ENCODE measurements at places on chromosomes 13 and 19.

- DNase-seq = no peak
Observed at GRCh38 chr13:93328943-93329342, 102.3 kb downstream of the GPC6 start.

- DNase-seq = no peak
Observed at GRCh38 chr13:108586826-108587225, 42.6 kb upstream of the MYO16 start.

GRCh38 chr19:33630880-33631608 lies 9.3 kb downstream of the CHST8 start:
- DNase-seq = no peak

GRCh38 chr13:93217721-93218261 lies 8.8 kb upstream of the GPC6 start:
- peak; percentile 46 for DNase-seq

GRCh38 chr19:50476224-50476906 lies at the start of the genes EMC10 and GARIN5A:
EMC10 (plus strand) TSS chr19:50476507; CDS start chr19:50476545, 38 bp downstream.
GARIN5A (minus strand) TSS chr19:50476848; CDS start chr19:50476388, 460 bp downstream.
- DNase-seq = peak; percentile 95

GRCh38 chr19:511101-511851 lies 4.0 kb downstream of the TPGS1 start:
- DNase-seq = peak; percentile 89

DNA sequence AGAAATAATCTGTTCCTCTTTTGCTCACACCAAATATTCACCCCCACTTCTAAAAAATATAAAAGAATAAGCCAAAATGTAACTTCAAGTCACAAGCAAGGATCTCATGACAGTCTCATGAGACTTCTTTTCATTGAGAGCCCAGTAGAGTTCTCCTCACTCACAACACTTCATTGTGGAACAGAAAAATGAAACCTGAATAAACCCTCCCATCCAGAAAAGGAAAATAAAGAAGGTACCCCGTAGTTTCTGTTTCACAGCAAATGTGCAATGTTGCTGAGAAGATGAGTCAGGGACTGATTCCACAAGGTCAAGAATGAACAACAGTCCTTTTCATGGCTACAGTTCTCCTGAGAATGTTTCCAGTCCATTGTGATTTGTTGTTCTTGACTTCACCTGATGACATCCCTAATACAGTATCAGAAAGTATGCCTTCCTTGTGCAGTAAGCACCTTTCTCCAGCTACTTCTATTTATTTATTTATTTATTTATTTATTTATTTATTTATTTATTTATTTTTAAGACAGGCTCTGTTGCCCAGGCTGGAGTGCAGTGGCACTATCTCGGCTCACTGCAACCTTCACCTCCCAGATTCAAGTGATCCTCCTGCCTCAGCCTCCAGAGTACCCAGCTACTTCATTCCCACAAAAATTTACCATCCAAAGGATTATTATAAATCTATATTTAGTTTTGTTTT lies 6.4 kb upstream of the ZNF841 start:
- DNase-seq = no peak

DNA sequence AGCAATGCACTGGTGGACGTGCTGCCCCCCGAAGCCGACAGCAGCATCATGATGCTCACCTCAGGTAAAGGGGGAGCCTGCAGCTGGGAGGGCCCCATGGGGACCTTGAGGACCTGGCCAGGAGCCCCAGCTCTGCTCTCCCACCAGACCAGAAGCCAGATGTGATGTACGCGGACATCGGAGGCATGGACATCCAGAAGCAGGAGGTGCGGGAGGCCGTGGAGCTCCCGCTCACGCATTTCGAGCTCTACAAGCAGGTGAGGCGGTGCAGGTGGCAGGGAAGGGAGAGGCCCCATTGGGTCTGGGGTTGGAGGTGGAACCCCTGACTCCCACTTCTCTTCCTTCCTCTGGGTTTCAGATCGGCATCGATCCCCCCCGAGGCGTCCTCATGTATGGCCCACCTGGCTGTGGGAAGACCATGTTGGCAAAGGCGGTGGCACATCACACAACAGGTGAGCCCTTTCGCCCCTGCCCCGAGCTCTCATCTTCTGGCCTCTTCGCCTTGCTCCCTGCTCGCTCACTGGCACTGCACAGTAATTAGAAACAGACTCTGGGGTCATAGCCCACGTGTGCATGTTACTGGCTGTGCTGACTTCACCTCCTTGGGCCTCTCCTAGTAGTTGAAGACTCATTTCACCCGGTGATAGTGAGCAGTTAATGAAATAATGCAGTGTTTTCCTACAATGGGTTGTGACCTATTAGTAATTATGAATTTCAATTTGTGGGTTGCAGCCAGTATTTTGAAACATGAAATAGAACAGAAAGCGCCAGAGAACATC lies 3.6 kb downstream of the PSMC4 start:
- DNase-seq = no peak

DNA sequence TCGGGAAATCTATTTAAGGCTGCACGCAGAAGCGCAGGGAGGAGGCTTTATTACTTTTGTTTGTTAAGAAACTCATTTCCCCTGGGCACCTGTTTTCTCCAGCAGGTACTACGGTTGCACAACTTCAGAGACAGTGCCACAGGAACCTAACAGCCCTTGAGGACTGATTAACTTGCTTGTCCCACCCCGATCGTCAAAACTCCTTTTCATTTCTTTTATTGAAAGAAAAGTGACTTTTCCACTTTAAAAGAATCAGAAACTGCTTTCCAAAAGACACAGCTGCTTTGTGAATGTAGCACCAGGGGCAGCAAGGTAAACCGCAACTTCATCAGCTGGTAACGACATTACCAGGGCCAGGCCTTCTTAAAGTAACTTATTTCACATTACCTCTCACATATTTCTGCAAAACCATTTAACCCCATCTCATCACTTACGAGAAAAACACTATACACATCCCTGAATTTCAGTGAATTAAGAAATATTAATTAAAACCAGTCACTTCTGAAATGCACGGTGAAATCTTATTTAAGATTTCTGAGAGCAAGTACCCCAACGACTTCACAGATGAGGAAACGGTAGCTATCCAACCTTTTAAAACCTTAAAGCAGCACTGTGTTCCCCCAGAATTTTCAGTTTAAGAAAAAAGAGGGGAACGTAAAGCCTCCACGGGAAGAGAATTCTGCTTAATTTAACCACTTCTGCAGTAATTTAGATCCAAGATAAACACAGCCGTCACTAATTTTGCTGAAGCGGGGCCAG lies 1.4 kb downstream of the ANKRD10 start:
- DNase-seq = no peak

DNA sequence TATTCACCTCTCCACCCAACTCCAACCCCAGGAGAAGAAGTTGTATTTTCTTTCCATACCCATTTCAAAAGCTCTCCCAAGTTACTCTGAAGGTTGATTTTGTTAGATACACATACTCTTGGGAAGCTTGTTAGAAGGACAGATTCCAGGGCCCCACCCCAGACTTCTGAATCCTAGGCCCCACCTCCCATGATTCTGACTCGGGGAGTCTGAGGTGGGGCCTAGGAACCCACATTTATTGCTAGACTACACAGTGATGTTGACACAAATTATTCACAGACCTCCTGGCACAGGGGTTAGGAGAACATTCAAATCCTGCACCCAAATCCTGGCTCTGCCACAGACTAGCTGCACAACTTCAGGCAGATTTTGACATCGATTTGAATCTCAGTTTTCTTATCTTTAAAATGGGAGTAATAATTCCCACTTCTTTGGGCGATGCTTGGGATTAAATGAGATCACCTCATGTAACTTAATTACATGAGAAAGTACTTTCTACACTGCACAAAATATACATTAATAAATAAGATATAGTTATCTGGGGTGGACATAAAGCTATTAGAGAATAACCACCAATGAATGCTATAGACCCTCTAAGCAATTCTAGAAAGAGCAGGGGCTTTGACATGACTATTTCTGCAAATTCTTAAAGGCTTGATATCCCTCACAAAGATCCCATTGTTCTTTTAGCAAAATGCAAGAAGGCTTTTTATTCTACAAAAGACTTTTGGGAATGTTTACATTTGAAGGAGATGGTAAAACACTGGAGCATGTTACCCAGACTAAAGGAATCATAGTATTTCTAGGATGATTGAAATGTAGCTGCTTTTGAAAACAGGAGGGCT lies 18.0 kb downstream of the MBNL2 start:
- no peak for DNase-seq

Data from DMS153 (cell line).